ENCODE measurements at places on chromosomes 11 and 22.
A peak's percentile ranks its signal among the peaks of the same experiment; 100 is the strongest.

GRCh38 chr11:57203359-57203758 is 21.6 kb downstream of the LRRC55 start:
- DNase-seq = no peak

GRCh38 chr22:36922105-36922608 is 8.7 kb downstream of the CSF2RB start:
- no peak for DNase-seq

- no peak for DNase-seq
Observed at GRCh38 chr22:38540701-38541100, 29.3 kb downstream of the DMC1 start.

GRCh38 chr11:83702796-83703195 is 416.6 kb upstream of the CCDC90B start:
- no peak for DNase-seq

DNA sequence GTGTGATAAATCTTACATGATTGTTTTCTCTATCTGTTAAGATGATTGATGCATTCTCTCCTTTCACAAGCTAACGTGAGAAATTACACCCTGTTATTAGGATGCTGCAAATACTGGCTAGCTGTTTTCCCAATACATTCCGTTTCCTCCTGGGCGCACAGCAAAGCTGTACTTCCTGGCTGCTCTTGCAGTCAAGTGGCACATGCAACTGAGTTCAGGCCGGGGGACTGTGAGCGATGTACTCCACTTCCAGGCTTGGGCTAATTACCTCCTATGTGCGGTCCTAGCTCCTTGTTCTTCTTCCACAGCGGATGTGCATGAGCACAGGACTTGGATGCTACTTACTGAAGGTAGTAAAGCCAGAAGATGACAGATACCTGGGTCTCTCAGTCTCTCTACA is 234.9 kb upstream of the SESN3 start:
- no peak for DNase-seq

DNA sequence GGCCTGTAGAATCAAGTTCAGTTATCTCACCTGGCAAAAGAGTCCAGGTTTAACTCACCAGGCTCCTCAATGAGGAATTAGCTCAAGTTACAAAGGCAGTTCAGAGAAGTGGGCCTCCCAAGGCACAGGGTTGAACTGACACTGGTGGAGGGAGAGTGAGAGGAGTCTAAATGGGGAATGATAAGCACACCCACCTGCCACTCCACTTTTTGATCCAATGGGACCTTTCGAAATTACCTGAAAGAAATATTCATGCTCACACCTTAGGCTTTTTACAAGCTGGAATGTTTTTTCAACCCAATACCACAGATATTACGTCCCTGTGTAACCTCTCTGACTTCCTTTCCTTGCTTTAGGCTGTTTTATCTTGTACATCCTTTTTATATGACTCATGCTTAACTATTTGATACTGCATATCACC is 642.7 kb upstream of the TENM4 start:
- no peak for DNase-seq

DNA sequence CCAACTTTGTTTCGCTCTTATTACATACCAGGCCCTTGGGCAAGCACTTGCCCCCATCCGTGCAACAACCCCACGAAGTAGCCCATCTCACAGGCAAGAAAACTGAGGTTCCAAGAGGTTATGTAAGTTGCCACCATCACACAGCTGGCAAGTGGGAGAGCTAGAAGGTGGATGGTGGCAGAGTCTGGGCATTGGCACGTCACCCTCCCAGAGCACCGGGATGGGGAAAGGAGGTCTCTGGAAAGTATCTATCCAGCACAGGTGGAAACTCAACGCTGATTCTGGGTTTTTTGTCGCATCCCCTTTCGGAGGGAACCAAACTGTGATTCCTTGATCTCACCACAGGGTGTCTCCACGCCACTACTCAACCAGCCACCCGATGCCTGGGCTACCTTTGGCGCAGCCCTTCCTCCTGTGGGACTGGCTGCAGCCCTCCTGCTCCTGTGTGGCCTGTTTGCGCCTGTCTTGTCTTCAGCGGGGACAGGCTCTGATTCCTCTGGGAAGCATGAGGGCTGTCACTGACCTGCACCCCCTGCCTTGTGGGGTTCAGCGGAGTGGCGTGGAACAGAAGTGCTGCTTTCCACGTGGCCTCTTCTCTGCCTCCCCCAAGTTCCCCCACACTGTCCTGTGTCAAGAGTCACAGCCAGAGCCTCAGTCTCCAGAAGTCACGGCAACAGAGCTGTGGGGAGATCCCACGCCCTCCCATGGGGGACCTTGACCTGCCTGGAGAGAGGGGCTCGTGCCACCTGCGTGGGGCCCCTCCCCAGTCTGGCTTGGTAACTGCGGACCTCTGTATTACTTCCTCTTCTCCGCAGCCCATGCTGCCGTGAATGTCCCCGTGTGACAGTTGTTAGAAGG is 34.4 kb upstream of the TRIM29 start:
- DNase-seq = peak; percentile 22

DNA sequence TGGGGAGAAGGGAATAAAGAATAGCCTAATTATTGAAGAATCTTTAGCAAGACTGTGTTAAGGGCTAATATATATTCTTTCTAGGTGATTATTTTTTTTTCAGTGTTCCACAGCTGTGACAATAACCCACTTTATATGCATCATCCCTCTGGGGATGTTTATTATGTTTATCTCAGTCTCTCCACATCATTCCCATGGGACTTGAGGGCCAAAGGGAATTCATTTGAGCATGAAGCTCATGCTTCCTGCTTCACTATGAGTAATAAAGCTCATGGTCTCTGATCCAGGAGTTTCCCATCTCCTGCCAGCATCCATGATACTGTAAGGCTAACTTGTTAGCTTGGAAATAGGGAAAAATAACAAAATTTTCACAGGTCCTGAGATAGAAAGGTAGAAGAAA is 1888.4 kb downstream of the LRRC4C start:
- DNase-seq = no peak

- DNase-seq = no peak
Observed at GRCh38 chr11:132036746-132037466, 666.5 kb downstream of the NTM start.

DNA sequence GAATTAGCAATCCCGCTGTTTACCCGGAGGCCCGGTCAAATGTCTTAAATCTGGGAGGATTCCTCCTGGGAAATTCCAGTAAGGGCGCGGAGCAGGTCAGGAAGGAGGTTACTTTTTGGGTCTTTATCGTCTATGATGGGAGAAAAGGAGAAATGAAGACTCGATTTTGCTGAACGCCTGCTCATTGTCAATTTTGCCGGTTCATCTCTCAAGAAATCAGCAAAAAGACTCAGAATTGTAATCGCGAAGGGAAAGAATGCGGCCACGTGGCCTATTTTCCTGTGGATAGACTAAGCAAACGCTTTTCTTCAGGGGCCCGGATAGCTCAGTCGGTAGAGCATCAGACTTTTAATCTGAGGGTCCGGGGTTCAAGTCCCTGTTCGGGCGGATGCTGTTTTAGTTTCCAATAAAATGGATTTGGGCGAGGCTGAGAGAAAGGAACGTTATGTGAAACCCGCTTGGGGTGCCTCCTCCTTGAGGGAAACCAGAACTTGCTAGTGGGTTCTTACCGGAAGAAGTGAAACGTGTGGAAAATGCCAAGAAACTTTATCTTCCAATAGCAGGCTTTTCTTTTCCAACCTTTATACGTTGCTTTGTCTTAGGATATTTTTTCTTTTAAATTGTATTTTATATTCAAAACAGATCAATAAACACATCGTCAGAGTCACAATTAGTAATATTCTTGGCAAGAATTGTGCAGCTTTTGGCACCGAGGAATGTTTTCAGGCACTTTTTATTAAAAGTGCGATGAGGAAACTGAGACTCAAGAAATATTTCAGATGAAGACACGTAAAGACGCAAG is 45.0 kb downstream of the OR4D9 start:
- DNase-seq = peak; percentile 15

- DNase-seq = peak; percentile 44
Observed at GRCh38 chr11:129846508-129847335, 31.1 kb downstream of the TMEM45B start.

DNA sequence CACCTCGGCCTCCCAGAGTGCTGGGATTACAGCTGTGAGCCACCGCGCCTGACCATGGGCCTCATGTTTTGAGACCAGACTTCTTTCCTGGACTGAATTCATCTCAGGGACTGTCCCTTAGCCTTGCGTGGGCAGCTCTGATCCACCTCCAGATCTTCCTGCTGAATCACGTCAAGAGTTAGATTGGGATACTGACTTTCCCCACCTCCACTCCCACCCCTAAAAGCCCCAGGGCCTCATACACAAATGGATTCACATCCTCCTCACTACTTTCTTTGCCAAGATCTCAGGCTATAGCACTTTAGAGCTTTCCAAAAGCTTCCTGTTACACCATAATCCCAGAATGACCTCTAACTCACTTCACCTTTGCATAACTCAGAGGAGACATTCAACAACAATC is 12.1 kb downstream of the CCDC87 start:
- DNase-seq = no peak

DNA sequence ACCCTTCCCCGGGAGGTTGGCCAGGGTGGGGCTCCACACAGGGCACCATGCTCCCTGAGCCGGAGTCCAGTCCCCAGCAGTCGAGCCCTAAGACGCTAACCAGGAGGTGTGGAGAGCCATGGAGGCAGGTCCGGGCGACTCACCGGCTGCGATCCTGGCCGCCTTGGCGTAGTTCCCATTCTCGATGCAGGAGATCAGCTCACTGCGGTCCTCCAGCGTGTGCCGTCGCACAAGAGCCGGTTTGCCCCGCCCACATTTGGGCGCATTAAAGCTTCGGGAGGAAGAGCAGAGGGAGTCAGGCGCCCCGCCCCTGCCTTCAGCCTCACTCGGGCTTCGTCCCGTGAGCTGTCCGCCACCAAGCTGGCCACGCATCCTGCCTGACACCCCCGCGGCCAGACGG is 50.8 kb downstream of the BRD1 start:
- no peak for DNase-seq

DNA sequence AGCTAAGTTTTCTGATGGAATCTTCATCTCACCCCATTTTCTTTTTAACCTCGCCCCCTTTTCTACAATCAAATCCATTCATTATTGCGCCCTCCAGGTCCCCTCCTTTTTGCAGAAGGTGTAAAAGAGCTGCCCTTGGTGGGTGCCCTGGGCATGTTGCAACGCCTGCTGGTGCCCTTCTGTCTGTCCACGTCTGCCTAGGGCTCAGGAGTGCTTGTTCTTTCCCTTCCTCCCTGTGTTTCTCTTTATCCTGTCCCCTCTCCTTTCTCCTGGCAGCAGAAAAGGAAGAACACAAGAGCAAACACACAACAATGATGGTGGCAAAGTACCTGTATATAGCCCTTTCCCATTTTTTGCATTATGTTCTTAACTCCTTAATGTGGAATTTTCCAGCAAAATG is 6.2 kb upstream of the TLCD5 start:
- no peak for DNase-seq

GRCh38 chr22:36017651-36018091 is 11.0 kb downstream of the RBFOX2 start:
- DNase-seq = no peak

DNA sequence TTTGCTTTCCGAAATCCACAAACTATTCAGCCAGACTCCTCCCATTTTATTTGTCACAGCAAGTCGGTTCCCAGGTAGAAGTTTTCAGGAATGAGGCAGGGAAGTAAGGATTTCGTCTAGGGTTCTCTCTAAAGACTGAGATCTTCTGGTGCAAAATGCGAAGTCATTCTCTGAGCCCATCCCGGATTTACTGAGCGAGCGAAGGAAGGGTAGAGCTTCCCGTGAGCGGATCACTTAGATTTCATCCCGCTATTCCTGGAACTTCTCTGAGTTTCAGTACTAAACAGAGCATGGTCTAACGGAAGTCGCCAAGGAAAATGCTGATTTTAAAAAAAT is 3.1 kb upstream of the CALCA start:
- DNase-seq = no peak

DNA sequence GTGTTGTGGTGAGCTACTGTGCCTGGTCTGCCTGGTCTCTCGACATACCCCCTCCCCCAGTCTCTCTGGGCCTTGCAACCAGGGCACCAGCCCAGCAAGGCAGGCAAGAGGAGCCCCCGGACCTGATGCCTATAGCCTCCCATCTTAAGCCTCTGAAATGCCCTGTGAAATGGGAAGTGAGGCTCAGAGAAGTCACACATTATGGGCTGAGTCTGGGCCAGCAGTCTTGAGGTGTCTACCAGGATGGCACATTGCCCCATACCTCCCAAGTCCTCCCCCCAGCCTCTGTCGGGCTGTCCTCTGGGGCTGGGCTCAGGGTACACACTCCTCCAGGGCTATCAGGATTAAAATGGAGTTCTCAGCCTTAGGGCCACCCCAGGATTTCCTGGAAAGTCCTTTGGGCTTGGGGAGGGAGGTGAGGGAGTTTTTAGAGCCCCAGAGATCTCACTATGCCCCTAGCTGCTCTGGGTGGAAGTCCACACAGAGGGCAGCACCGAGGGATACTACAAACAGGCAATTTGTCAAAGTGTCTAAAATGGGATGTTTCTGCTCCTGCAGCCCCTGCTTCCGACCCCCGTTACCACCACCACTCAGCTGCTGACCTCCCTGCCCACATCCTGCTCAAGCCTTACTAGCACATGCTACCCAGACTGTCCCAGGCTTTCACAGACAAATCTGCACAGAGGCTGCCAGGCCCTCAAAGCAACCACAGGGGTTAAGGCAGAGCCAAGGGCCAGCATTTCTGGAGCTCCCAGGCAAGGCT is 3.1 kb upstream of the SH3BP1 start:
- DNase-seq = peak; percentile 63

DNA sequence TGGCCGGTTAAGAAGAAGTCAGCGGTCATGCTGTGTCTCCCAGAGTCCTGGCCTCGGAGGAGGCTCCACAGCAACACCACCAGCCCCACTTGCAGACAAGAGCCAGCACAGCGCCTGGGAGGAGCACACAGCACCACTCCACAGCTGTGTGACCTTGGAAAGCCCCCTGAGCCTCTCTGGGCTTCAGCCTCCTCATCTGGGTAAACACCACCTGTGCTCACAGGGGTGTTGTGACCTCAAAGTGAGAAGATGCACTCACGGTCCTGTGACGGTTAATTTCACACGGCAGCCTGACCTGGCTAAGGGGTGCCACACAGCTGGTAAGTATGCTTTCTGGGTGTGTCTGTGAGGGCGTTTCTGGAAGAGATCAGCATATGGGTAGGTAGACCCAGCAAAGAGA is 54.7 kb downstream of the PHF21B start:
- no peak for DNase-seq

GRCh38 chr11:14384338-14384737 is 25.4 kb upstream of the RRAS2 start:
- DNase-seq = no peak

DNA sequence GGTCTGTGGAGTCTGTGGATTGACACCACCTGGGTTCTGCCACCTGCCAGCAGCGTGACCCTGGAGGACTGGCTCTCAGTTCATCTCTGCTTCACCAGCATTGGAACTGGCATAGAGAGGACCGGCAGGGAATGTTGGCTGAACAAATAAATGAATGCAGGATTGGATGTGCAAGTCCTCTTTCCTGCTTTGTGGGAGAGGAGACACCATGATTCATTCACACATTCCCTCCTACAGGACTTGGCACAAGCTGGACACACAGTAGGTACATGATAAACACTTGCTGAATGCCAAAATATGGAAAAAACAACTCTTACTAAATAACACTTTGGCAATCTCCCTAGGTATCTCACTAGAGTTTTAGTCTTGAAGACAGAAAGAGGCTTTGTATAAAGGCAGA is 116.6 kb upstream of the NARS2 start:
- no peak for DNase-seq

Measured in NK-92 treated with Interleukin-12 subunit alpha and Interleukin-12 subunit beta, amount 100 ng/mL, for 24 hours (cell line).